Progenitor cell of endocrine pancreas (in vitro differentiated cells): ENCODE measurements at places on chromosomes 12 and 14. TPM values are rescaled to one million over a fixed set of nuclear protein-coding genes. Genes with fewer than 3 reads are reported as not detected.

Gene ASB8
- total RNA-seq, result 22.2 and 27.0 TPM in 2 replicates

Gene ENDOU
- total RNA-seq, result not detected in 2 replicates

Gene GYS2
- not detected in 2 replicates for total RNA-seq

Gene PGF
- total RNA-seq, result 3.5 and 8.2 TPM in 2 replicates

Gene NOVA1
- 21.6 and 23.7 TPM in 2 replicates for total RNA-seq

Gene GCH1
- total RNA-seq, result 33.4 and 35.4 TPM in 2 replicates

Gene CD4
- 1.5 and 2.1 TPM in 2 replicates for total RNA-seq

Gene RDH16
- total RNA-seq, result 0.87 and 0.98 TPM in 2 replicates

Gene KRT6B
- not detected in 2 replicates for total RNA-seq

Gene KIF21A
- total RNA-seq, result 54.1 and 57.3 TPM in 2 replicates

GRCh38 chr12:3489057-3489456 is 1.9 kb upstream of the PRMT8 start:
- DNase-seq, result no peak
- peaks cover 7% of the 10 kb centered on the region for H3K4me1 ChIP-seq
- H3K4me3 ChIP-seq, result no peak overlapping the region
- H3K27ac ChIP-seq, result no peak overlapping the region
- no peaks in the 10 kb centered on the region for H3K36me3 ChIP-seq

- no peaks in the 10 kb centered on the region for H3K36me3 ChIP-seq
- no peak overlapping the region for H3K27ac ChIP-seq
- H3K4me3 ChIP-seq, result no peak overlapping the region
- no peaks in the 10 kb centered on the region for H3K27me3 ChIP-seq
- no peaks in the 10 kb centered on the region for H3K4me1 ChIP-seq
- no peak for DNase-seq
Observed at GRCh38 chr14:58501214-58501816, 73.8 kb downstream of the KIAA0586 start.

GRCh38 chr14:55532645-55533344 is 47.2 kb upstream of the KTN1 start:
- DNase-seq, result no peak
- no peak overlapping the region for H3K27ac ChIP-seq
- H3K36me3 ChIP-seq, result no peaks in the 10 kb centered on the region
- no peak overlapping the region for H3K4me3 ChIP-seq
- H3K4me1 ChIP-seq, result no peaks in the 10 kb centered on the region

DNA sequence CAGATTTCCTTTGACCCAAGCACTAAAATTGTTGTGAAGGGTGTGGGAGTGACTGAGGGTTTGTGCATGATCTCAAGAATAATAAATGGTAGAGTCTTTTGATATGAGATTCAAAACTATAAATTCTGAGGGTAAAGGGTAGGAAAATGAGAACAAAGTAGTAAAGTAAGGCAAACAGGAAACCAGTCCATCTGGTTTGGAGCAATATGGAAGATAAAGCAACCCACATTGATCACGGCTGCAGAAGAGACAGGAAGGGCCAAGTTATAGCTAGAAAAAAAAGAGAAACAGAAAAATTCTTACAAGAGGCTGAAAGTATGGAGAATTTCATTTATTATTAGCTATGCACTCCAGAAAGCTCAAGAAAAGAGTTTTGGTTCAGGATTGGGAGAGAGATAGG is 4.6 kb upstream of the SLCO1B3 start:
- H3K27ac ChIP-seq, result no peak overlapping the region
- no peak for DNase-seq
- H3K4me1 ChIP-seq, result peaks cover 8% of the 10 kb centered on the region
- no peaks in the 10 kb centered on the region for H3K27me3 ChIP-seq

GRCh38 chr12:78232756-78233155 is 402.1 kb downstream of the NAV3 start:
- no peak for DNase-seq
- H3K4me3 ChIP-seq, result no peak overlapping the region
- H3K27me3 ChIP-seq, result no peaks in the 10 kb centered on the region
- H3K27ac ChIP-seq, result no peak overlapping the region
- H3K36me3 ChIP-seq, result no peaks in the 10 kb centered on the region

DNA sequence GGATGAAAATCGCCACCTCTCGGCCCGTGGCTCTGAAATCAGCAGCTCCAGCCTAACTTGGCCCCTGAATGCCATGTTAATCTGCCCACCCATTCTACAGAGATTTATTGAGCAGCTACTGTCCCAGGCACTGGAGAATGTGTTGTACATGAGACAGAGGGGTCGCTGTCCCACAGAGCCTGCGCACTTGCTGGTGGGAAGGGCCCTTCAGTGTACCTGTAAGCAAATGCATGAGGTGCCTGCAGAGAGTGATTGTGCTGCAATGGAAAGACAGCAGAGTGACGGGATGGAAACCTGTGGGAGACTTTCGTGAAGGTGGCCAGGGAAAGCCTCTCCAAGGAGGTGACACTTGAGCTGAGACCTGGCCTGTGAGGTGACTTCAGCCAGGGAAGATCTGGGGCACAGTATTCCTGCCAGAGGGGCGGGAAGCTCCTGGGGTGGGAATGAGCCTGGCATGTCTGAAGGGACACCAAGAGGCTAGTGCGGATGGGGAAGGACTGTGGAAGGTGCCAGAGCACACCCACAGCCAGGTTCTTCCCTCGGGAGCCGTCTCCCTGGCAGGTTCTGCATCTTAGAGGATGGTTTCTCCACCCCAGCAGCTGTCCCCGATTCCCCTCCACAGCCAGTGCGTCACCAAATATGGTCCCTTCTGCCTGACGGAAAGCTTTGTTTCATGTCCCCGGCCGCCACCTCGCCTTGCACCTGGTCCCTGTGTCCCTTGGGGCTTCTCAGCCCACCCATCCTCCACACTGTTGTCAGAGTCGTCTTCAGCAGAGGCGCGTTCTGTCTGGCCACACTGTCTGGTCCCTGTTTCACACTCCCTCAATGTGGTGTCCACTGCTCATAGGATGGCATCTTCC is 8.7 kb downstream of the SMIM41 start:
- no peak for DNase-seq
- peaks cover 34% of the 10 kb centered on the region for H3K27me3 ChIP-seq
- H3K4me1 ChIP-seq, result peaks cover 7% of the 10 kb centered on the region
- no peak overlapping the region for H3K27ac ChIP-seq
- H3K4me3 ChIP-seq, result no peak overlapping the region
- H3K36me3 ChIP-seq, result no peaks in the 10 kb centered on the region

DNA sequence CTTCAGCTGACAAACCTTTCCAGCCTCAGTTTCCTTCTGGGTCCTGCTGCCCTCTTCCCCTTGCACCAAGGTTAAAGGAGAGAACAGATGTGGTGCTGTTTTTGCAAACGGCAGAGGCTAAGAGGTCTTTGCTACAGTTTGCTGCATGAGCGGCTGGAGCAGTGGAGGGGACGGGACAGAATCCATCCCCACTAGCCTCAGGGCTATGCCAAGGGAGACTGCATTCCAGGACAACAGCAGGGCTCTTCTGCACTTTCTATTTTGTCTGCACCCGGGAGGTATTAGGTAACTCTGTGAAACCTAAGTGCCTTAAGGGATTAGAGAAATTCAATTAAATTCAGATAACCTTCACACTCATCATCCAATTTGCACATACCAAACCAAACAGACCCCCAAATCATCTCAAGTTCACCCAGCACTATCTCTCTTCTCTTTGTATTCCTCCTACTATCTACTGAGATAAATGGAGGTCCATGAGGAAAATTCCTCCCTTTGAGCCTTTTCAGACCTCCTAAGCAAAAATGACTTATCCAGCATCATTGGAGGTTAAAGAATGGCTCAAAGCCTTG is 103.8 kb upstream of the VRK1 start:
- H3K36me3 ChIP-seq, result no peaks in the 10 kb centered on the region
- H3K27ac ChIP-seq, result no peak overlapping the region
- H3K4me1 ChIP-seq, result peaks cover 9% of the 10 kb centered on the region
- no peak for DNase-seq
- H3K27me3 ChIP-seq, result peaks cover 51% of the 10 kb centered on the region

- H3K4me3 ChIP-seq, result no peak overlapping the region
- H3K27me3 ChIP-seq, result peaks cover 41% of the 10 kb centered on the region
- H3K4me1 ChIP-seq, result peaks cover 4% of the 10 kb centered on the region
Observed at GRCh38 chr12:112812600-112813406, 21.3 kb downstream of the RPH3A start.

DNA sequence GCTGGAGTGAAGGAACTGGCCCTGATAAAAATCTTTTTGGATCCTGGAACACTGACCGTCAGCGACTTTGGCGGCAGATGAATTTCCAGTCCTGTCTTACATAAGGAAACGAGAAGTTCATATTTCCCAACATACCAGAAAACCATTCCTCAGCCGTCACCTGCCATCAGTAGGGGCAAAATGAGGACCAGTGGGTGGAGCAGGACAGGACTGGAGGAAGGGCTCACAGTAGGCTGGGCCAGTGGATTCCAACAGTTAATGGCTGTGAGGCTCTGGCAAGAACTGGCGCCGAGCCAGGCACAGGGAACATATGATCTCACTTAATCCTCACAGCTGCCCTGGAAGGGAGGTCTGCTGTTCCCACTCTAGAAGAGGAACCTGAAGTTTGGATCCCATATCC is 67.2 kb upstream of the FAM181A start:
- no peaks in the 10 kb centered on the region for H3K36me3 ChIP-seq
- no peak overlapping the region for H3K4me3 ChIP-seq
- H3K27me3 ChIP-seq, result peaks cover 35% of the 10 kb centered on the region
- no peaks in the 10 kb centered on the region for H3K4me1 ChIP-seq
- no peak for DNase-seq

DNA sequence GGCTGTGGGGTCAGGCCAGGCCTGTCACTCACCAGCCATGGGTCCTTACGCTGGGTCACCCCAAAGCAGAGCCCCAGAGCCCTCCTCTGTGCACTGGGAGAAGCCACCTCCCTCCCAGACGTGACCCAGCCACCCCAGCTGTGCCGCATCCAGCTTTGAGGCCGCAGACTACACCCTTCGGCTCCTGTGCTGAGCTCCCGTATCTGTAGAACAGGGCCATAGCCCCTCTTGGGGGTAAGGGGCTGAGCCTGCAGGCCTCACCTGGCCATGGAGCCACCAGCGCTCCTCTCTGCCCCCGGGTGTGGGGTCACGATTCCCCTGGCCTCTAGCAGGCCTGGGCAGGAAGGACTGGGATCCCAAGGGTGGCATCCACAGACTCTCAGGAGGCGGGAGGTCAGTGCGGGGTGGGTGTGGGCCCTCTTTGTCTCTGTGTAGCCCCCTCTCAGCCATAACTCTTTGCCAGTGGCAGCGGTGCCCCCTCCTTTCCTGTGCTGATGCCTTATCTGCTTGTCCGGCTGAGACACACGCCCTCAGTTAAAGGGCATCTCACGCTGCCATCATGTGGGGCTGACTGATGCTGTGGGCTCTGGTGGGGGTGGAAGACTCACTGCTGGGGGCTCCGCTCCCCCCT is 16.3 kb downstream of the ASPG start:
- no peaks in the 10 kb centered on the region for H3K4me1 ChIP-seq
- H3K27me3 ChIP-seq, result peaks cover 4% of the 10 kb centered on the region
- no peaks in the 10 kb centered on the region for H3K36me3 ChIP-seq

DNA sequence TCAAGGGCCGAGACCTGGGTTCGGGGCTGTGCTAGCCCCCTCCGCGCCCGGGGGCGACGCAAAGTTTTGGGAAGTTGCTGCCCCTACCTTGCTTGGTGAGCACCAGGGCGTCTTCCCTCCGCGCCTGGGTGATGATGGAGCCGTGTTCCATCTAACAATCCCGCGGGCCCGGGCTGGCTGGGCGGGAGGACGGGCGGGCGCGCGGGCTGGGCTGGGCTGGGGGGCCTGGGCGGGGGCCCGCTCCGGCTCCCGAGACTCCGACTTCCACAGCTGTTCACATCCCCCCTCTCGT is 298 bp downstream of the CTDSP2 start:
- DNase-seq, result no peak
- H3K27me3 ChIP-seq, result peaks cover 14% of the 10 kb centered on the region
- H3K27ac ChIP-seq, result peak overlapping the region; percentile 90
- H3K4me3 ChIP-seq, result peak overlapping the region; percentile 83
- peaks cover 34% of the 10 kb centered on the region for H3K4me1 ChIP-seq

DNA sequence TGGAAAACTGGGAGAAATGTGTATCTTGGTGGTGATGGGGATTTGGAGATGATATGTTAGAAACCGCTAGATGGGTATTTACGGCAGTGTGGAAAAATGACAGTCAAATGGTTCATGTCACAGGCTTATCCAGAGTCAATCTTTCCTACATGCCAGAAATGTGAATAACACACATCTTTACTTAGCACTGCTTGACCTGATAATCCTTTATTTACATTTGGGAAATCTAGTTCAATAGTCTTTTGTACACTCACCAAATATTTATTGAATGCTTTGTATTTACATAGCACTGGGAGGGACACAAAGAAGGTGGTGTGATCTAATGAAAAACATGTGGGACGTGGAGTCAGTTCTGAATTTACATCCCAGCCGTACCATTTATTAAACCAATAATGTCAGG is 208.2 kb downstream of the DIO2 start:
- H3K4me3 ChIP-seq, result no peak overlapping the region
- no peaks in the 10 kb centered on the region for H3K36me3 ChIP-seq
- DNase-seq, result no peak
- H3K27ac ChIP-seq, result no peak overlapping the region
- H3K4me1 ChIP-seq, result peaks cover 11% of the 10 kb centered on the region

GRCh38 chr14:37411079-37411735 is 183.8 kb downstream of the FOXA1 start:
- DNase-seq, result no peak
- no peaks in the 10 kb centered on the region for H3K27me3 ChIP-seq
- no peak overlapping the region for H3K4me3 ChIP-seq

GRCh38 chr12:128313931-128314330 is 47.0 kb downstream of the TMEM132C start:
- H3K27me3 ChIP-seq, result peaks cover 38% of the 10 kb centered on the region
- no peak overlapping the region for H3K27ac ChIP-seq
- H3K4me3 ChIP-seq, result no peak overlapping the region
- H3K4me1 ChIP-seq, result peaks cover 11% of the 10 kb centered on the region
- no peak for DNase-seq

GRCh38 chr12:118065380-118065779 is 4.4 kb upstream of the WSB2 start:
- no peak for DNase-seq
- H3K4me3 ChIP-seq, result no peak overlapping the region
- H3K27ac ChIP-seq, result no peak overlapping the region
- H3K36me3 ChIP-seq, result peaks cover 9% of the 10 kb centered on the region

GRCh38 chr12:124835656-124836410 is 27.8 kb downstream of the SCARB1 start:
- no peak overlapping the region for H3K4me3 ChIP-seq
- peaks cover 2% of the 10 kb centered on the region for H3K36me3 ChIP-seq
- peaks cover 9% of the 10 kb centered on the region for H3K4me1 ChIP-seq
- peaks cover 9% of the 10 kb centered on the region for H3K27me3 ChIP-seq

DNA sequence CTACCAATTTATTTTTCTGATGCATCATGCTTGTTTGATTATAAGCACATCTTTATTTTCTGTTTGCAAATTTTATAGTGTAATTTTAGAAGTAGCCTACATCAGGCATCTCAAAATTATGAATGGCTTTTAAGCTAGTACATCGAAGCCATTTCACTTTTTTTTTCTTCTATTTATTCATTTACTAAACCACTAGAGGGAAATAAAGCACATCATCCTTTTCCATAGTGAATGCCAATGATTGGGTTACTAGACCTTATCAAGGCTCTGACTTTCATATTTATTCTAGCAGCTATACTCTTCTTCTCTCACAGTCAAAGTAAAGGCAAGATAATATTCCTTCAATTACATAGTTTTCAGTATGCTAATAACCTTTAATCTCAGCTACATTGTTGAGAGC is 736.4 kb upstream of the LRFN5 start:
- no peak overlapping the region for H3K27ac ChIP-seq
- no peaks in the 10 kb centered on the region for H3K36me3 ChIP-seq
- no peaks in the 10 kb centered on the region for H3K27me3 ChIP-seq
- DNase-seq, result no peak
- H3K4me3 ChIP-seq, result no peak overlapping the region
